ENCODE measurements at places on chromosomes 5 and 9.

- peak; percentile 37 for DNase-seq
Measured at GRCh38 chr9:94870793-94871558, 144.5 kb downstream of the AOPEP start.

DNA sequence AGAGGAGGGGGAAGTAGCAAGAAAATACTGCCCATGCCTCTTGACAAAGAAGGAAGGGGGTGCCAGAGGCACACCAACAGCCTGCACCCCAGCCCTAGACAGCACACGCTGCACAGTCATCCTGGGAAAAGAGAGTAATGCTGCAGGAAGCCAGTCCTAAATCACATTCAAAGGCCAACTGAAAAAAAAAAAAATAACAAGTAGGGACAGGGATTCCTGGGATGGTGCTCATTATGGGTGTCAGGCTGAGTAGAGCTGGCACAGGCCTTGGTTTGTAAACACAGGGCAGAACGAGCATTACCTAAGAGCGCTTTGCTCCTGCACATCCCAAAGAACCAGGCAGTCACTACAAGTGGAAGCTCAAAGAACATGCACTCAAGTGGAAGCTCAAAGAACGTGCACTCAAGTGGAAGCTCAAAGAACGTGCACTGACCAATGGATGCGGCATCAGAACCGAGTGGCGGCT is 7.8 kb downstream of the RAPGEF1 start:
- no peak for DNase-seq

DNA sequence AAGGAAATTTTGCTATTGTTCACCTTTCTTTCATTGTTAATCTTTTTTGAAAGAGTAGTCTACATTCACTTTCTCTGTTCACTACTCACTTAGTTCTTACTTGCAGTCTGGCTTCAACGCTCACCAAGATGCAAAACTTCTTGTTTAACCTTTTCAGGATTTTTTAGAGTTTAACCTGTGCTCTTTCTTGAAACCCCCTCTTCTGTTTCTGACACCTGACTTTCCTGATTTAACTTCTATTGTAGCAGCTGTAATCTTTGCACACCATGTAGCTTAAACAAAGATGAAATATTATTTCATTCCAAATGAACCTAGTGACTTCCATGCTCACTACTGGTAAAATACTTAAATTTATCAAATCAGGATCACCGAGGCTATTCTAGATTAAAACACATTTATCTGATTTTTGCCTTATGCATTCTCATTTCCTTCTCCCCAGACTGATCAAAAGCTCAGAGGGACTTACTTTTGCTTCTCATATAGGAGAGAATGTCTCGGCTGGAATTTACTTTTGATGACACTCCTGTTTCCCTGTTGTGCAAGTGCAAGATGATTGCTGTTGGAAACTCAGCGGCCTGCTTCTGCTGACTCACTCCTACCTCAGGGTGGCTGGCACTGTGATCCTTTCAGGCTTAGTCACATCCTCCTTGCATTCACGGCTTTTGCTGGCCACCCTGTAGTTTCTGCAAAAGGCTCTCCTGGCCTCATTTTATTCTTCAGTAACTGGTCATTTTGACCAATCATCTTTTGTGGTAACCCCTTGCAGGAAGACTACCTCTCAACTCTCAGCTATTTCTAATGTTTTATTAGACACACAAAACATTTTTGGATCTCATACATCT is 109.3 kb upstream of the IFNE start:
- peak; percentile 55 for DNase-seq

- no peak for DNase-seq
Measured at GRCh38 chr9:24011881-24012280, 185.8 kb upstream of the ELAVL2 start.
